ENCODE measurements at places on chromosomes 3 and 15.

DNA sequence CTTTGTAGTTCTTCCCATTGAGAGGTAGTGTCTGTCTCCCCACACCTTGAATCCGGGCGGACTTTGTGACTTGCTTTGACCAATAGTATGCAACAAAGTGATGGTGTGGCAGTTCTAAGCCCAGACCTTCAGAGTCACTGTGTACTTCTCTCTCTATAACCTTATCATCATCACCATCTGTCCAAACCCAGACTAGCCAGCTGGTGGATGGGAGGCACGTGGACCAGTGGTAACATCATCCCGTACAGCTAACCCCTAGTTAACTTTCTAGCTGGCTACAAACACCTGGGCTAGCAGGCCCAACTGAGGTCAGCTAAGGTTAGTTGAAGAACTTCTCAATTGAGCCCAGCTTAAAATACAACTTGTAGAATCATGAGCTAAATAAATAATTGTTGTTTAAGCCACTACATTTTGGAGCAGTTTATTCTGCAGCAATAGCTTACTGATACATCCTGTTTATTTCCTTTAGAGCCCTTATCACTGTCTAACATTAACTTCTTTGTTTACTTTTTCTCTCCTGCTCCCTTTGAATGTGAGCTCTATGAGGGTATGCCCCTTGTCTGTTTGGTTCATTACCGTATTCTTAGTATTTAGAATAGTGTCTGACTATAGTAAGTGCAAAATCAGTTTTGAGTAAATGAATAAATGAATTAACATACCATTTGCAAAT lies 11.5 kb upstream of the CCR9 start:
- no peak for DNase-seq

DNA sequence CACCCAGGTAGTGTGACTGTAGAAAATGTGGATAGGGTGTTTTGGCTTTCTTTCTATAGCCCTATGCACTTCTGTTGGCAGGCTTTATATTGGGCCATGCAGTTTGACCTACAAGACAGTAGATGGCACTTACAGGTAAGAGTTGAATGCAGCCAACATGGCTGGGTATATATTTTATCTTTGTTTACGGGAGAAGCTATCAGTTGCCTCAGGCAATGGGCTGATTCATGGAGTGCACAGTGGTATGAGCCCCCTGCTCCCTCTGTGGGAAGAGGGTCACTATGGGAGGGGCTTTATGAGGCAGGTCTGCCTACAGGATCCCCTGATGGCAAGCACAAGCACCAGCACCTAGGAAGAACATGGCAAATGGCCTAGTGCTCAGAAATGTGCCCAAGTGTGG lies 301.2 kb upstream of the CDIN1 start:
- no peak for DNase-seq

GRCh38 chr3:128770387-128770786 lies 44.4 kb downstream of the RAB7A start:
- no peak for DNase-seq

DNA sequence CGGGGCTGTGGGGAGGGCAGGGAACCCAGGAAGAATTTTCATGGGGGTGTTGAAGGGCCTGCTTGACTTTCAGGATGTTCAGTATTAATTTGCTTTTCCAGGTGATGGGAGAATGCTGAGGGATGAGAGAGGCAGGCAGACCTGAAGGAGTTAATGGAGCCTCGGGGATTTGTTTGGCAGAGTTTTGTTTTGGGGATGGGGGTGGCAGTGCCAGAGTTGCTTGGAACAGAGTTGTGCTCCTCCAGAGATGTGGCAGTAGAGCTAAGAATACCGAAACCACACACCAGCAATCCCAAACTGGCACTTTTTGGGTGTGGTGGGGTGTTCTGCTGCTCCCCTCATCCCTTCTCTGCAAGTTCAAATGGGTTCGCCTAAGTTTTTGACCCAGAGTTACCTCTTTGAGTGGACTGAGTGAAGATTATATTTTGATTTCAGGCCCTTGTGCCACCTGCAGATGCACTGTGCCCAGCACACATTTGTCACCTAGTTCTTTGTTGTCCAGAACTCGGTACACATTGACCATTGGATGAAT lies 1.6 kb downstream of the BOC start:
- DNase-seq: no peak

- DNase-seq: no peak
Observed at GRCh38 chr15:100054539-100054938, 287.2 kb downstream of the ADAMTS17 start.

- DNase-seq: no peak
Observed at GRCh38 chr15:35679186-35679585, 133.2 kb upstream of the DPH6 start.

GRCh38 chr3:46996689-46997452 lies 17.4 kb downstream of the NBEAL2 start:
- no peak for DNase-seq

GRCh38 chr15:32851572-32851971 lies 133.8 kb downstream of the GREM1 start:
- no peak for DNase-seq

DNA sequence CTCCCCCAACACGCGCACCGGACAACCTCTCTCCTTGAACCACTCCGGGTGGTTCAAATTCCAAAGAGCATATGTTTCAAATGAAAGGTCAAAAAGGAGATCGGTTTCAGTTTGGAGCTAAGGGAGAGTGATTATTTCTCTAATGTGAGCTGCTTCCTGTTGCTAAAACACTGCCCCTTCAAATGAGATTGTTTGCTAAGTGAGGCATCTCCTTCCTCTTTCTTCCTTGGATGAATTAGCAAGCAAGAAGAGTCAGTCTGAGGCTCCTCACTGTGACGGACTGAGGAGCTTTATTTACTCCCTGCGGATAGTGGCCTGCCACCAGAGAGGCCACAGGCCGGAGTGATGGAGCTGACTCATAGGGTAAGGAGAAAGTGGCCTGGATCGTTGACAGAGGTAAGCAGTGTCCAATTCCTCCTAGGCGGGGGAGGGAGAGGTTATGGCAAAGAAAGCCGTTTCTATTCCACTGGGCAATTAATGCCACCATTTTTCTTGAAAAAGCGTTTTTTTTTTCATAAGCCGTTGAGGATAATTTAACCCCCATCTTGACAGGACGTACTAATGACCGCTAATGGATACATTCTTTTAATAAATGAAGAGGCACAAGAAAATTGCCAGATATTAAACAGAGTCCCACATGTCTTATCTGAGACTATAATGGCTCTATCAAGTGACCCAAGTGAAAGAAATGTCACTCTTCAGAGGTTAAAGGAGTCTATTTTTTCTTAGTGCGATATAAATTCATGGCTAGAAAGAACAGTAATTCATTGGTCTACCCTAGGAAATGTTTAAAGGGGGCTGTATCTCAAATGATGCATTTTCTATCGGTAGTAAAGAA lies 167.0 kb upstream of the ANKRD28 start:
- DNase-seq: no peak

GRCh38 chr3:187066228-187066995 lies 72.9 kb downstream of the RPL39L start:
- no peak for DNase-seq

- no peak for DNase-seq
Observed at GRCh38 chr3:45236964-45237363, 10.9 kb upstream of the TMEM158 start.

DNA sequence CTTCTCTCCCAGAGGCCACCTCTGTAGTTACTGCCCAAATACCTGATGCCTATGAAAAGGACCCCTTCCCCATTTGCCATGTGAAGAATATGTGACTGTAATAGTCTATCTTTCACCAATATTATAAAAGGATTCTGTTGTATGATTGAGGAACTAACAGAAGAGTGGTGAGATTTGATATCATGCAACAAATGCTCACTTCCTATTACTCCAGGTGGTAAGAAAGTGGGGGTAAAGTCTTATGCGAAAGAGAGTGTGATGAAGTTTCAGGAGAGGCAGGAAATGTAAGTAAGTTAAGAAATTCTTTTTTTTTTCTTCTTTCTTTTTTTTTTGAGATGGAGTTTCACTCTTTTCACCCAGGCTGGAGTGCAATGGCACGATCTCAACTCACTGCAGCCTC lies 24.4 kb upstream of the RAP2B start:
- DNase-seq: no peak

DNA sequence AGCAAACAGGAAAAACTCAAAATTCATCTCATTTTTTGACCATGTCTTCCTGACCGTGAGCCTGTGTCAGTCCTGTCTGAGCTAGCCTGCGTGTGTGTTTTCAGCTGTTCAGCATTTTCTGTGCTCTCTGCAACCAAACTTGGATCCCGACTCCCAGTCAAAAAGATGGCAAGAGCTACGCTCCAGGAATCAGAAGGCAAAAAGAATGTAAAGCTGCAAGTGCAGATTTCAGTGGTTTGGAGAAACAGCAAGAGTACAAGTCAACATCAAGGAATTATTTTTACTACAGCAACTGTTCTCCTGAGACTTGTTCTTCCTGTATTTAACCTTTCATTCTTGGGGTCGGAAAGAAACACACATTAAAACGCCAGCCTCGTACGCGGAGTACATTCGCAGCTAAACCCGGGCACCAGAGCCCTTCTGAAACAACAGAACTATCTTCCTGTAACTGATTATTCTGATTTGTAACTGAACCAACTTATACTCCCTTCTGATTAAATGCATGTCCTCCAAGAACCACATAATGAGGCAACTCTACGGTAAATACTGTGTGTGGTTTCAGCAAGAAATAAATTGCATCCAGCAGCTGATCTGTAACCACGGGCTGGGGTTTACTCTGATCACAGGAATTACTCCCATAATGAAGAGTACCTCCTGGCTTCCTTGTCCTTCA lies 107.4 kb downstream of the LRIG1 start:
- DNase-seq: no peak

DNA sequence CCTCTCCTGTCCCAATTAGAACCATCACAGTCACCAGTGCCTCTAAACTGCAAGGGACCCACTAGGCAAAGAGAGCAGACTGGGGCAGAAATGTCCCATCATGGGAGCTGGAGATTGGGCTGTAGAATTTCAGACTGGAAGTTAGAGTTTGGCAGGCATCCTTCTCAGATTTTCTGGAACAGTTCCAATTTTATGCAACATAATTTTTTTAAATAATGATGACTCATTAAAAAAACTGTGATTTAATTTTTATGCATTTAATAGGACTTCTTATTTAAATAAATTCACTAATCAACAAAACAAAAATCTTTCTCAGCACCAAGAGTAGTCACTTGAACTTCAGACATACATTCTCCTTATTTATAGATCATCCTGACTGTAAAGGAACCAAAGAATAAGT lies 84.6 kb upstream of the SLC7A14 start:
- no peak for DNase-seq

GRCh38 chr3:140189976-140190375 lies 255.0 kb downstream of the CLSTN2 start:
- DNase-seq: no peak

DNA sequence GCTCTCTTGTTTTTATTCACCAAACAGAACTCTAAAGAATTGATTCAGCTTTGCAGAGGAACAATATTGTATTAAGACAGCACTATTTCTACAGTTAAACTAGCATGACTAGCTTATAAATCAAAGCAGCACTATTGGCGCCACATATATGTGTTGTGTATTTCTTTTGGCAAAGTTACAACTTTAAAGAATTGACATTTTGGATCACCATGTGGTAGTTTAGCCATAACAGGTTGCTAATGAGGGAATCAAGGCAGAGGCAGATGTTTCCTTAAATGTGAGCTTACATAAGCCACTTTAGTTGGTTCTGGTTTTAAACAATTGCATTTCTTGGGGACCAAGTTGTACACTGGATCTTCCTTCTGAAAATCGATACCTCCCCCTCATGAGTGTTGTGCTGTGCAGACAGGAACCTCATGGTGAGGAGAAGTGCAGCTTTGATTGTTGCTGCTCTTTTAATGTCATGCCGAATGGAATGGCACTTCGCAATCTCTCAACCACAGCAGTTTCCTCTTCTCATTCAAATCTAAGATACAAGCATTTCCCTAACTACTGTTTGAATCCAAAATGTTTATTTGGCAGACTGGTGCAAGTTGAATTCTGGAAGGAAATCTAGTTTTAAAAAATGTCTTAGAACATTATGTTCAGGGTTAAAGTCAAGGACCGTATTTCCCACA lies 151.2 kb downstream of the MYRIP start:
- no peak for DNase-seq

- no peak for DNase-seq
Observed at GRCh38 chr3:114892880-114893279, 254.2 kb downstream of the ZBTB20 start.

- DNase-seq: no peak
Observed at GRCh38 chr3:38153221-38153620, 12.1 kb upstream of the OXSR1 start.

DNA sequence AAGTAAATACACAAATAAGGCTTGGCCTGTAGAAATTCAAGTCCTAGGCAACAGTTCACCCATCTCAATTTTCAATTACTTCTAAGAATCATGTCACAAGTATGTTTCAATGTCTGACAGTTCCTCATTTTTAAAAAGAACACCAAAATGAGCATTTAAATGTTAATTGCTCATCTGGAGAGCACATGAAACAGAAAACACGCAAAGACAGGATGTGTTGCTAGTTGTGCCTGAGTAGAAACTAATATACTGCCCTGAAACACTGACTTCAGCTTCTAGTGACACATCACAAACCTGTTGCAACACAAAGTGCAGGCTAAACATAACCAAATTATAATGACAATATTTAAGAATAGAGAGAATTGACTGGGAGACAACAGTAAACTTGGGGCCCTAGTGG lies 167.3 kb upstream of the THBS1 start:
- DNase-seq: no peak

DNA sequence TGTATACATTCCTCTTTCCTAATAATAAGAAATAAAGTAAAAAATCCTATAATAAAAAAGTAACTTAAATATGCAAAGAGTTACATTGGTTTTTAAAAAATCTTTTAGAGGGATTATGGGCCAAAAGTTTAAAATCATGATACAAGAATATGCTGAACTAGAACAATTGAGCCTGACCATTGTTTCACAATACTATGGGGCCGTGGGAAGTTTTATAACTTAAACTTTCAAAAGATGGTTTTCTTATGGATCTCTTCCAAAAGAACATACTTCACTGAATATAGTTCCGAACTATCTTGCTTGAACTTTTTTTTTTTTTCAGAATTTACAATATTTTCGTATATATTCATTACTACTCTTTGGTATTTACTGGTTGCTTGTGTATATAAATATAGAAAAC lies 97.6 kb downstream of the NFKBIZ start:
- no peak for DNase-seq

GRCh38 chr15:66761726-66762595 lies 59.9 kb downstream of the SMAD6 start:
- no peak for DNase-seq

GRCh38 chr15:51269496-51269895 lies 68.9 kb downstream of the CYP19A1 start:
- no peak for DNase-seq

GRCh38 chr3:194212161-194212844 lies 76.4 kb downstream of the HES1 start:
- no peak for DNase-seq

DNA sequence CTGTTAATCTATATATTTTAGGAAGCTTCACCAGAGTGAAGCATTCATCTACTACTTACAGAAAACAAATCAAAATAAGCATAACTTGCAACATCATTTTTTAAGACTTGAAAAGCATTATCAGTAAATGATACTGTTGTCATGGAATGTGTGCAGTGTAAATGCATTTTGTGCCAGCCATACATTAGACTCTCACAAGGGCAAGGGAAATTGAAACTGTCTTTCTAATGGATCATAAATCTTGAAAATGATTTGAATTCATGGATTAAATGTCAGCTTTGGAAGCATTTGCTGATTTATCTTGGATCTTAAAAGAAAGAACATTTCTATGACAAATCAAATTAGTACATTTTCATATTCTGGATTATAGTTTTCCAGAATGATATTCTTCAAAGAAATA lies 338.3 kb upstream of the SGO1 start:
- no peak for DNase-seq
